NCI-H1694 (cell line): ENCODE measurements at places on chromosomes 7 and 10.

DNA sequence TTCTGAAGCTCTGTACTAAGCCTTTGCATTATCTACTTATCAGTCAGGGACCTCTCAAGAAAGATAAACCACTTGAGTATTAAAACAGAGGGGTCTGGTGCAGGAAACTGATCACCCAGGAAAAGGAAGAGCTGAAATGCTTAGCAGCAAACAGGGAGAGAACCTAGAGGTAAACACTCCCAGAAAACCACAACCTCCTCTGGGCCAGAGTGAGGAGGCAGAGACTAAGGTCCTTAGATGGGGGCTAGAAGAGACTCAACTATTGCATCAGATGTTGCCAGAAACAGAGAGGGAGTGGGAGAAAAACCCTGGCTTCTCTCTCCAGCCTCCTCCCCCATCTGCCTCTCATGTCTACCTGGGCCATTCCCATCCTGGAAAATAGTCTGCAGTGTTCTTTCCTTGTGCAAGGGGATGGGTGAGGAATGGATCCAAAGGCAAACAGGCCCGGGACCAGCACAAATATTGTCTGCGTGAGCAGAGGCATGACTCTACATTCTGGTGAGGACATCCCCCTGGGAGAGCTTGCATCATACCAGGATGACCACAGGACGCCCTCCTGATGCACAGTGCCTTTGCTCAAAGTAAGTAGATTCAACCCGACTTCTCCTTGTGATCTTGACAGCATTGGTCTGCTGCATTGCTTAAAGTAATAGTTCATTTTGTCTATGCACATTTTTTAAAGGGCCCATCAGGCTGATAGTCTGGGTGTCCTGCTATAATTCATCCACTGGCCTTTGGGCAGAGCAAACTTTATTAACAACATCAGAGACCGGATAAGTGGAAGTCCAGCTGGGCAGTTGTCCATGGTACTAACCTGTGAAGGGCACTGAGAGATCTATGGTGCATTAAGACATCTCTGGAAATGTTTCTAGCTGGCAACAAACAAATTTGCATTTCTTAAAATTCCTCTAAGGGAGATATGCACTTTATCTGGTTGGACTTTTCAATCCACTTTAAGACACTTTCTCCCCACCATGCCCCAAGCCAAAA is 22.4 kb upstream of the ODAD2 start:
- DNase-seq: no peak

- peak; percentile 67 for DNase-seq
Observed at GRCh38 chr7:129644634-129645230, 33.2 kb downstream of the NRF1 start.

DNA sequence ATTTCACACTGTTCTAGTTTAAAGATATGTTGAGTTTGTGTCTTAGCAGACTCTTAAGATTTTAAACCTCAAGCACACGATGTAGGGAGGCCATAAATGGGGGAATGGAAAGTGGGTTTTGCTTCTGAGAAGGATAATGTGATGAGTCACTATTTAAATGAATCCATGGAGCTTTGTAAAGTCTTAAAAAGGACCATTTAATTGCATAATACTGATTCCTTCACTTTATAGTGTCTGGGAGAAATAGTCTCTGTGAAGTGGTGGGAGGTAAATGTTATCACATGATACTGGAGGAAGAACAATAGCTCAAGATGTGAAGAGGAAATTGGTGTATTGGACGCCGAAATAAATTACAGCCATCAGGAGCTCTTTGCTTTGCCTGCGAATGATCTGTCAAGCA is 84.0 kb upstream of the MYO3A start:
- no peak for DNase-seq

GRCh38 chr10:99364125-99364524 is 35.0 kb downstream of the CNNM1 start:
- DNase-seq: no peak

GRCh38 chr10:131418681-131419080 is 107.2 kb upstream of the TCERG1L start:
- DNase-seq: no peak

DNA sequence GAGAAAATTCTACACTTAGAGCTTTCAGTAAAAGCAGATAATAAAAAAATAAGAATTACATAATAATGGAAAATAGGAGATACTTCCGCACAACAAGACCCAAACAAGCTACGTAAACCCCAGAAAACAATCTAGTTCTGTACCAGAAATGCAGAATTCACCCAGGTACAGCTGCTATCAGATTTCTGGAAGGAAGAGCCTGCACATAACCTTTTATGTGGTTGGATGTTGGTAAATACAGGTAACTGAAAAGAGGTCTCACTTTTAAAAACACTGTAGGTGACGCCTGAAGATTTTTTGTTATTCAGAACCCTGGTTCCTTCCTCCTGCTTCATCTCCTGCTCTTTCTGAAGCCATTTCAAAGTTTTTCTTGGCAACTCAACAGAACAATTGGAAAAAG is 29.9 kb downstream of the PANK1 start:
- no peak for DNase-seq
